Stimulated activated CD4-positive, alpha-beta T cell treated with anti-CD3 and anti-CD28 coated beads, Interleukin-1b, Interleukin-23, amount 100 ng/mL, for 48 hours (primary cell): ENCODE measurements at places on chromosomes 12 and 14.

DNA sequence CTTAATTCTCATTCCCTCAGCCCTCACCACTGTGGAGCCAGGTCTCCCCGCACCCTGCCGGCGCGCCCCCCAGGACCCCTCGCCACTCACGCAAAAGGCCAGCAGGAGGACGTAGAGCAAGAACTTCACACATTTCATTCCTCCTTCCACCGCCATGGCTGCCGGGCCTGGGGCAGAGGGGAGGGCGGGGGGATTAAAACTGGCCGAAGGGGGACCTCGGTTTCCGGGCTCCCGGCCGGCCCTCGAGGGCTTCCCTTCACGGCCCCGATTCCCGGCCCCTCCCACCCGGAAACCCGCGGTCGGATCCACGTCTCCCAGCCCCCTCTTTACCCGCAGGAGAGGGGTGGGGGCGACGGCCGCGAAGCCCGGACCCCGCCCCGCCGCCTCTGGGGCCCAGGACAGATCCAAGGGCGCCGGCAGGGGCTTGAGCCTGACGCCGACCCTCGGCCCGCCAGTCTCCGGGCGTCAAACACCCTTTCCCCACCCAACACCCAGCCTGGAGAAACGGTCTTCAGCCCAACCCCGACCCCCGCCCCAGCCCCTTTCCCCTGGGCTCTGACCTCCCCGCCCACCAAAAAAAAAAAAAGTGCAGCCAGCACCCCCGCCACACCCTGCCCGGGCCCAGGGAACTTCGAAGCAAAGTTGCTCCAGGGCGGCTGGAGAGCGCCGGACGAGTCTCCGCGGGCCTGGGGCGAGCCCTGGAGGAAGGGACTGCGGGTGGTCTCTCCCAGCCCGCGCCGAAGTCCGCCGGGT, 447 bp downstream of the CD63 start:
- no peak for DNase-seq

GRCh38 chr12:118549510-118549980, 173.2 kb downstream of the SUDS3 start:
- no peak for DNase-seq

DNA sequence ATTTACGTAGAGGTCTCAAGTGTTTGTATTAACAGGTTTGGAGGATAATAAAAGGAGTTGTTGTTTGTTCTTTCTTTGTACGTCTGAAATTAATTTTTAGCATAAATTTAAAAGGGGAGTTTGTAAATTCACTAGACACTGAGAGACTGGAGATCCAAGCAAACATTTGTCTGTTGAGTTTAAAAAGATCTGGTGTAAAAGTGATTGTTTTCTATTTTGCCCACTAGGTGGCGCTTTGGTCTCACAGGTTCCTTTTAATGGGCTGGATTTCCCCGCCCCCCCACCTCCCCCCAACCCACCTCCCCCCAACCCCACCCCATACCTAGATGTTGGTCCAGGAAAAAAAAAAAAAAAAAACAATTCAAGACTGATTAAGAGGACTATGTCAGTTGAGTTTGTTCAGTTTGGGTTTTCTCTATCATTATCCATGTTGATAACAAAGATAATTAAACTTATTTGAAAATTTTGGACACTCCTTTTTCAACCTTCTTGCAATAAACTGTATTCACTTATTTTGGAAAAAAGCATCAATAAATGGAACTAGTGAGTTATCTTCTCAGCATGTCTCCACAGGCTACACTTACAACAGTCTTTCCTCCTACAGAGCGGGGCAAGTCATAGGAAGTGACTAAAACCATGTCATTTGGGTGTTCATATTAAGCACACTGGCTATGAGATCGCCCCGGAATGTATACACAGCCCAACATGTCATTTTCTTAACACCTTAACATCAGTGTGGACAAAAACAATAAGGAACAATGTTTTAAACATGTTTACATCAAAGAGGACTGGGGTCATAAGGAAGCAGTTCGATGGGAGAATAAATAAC, 841.1 kb downstream of the NRXN3 start:
- DNase-seq, result no peak

DNA sequence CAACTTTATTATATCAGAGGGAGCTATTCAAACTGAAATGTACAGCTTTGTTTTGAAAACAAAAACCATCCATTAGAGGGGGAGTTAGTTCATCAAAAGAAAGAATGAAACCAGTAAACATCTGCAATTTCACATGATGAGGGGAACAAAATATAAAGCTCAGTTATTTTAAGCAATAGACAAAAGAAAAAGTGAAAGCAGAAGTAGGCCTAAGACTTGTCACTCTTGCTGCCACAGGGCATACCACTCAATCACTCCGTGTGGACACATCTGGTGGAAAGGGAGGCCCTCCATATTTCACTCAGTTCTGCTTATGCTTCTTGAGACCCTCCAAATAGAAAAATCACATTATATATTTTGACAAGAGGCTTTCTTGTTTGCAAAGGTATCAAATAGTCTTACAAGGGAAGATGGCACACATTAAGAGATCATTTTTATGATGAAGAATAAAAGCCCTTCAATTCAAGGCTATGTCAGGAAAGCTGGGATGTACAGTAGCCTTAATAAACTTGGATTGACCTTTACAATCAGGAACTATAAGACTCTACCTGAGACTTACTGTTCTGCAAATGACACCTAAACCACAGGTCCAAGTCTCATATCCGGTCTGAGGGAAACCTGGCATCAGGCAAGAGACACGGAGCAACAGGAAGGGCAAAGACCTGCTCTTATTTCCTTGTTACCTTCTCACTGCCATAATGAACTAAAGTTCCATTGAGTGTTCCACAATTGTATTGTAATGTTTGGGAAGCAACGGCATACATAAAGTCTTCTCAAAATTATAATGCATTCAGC, 222.5 kb upstream of the GRIP1 start:
- DNase-seq, result no peak

DNA sequence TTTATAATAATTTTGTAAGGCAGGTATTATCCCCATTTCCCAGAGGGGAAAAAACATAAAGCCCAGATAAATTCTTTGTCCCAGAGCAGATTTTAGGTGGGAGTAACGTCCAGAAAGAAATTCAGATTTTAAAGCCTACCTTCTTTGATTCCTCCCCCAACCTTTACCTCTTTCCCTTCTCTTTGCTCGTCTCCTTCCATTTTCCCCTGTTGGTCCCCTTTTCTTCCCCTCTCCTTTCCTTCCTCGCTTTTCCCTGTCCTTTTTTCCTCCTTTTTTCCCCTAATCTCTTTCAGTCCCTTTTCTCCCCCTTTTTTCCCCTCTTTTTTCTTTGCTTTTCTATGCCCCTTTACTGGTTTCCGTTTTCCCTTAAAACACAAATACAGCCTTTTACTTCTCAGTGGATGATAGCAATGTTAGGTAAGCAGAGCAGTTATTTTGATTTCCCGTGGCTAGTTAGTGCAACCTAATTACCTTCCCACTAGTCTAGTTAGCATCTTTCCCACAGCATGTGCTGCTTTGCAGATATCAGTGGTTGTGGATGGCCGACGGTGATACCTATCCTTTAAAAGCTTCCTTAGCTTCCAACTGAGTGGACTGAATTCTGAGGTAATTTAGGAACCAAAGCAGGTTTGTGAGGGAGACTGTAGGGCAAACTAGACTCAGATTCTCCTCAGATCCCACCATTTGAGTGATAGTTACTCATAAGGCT, 10.9 kb upstream of the AKAP6 start:
- DNase-seq, result no peak

GRCh38 chr14:102096569-102097188, 9.8 kb upstream of the HSP90AA1 start:
- DNase-seq, result peak; percentile 51

DNA sequence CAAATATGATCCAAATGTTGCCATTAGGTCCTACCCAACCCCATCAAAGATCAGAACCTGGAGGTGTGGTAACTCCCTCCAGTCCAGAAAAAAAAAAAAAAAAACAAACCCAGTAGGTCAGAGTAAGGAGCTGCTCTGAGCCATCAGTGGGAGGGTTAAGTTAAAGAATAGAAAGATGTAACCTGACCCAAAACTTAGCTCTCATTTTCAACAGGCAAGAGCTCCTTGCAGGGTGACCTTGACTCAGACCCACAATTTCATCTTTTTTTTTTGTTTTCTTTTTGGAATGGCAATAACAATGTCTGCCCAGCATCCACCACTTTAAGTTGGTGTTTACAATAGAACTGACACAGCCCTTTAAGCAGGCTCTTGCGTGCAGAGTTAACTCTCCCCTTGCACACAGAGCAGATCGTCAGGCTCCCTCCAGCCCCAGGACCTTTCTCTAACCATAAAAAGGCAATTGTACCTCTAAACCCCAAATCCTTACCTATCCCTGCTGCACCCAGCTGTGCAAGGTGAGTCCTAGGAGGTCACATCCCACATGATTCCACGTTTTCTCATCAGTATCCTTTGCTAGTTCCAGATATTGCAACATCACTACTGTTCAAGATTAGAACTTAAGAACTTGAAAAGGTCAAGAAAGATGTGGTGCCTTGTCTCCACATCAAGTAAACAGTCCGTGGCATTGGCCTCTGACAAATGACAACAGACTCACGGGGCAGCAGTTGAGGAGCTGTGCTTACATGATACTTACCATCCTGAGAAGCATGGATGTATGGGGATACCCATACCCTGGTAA, 178.6 kb upstream of the EEA1 start:
- DNase-seq, result no peak

- DNase-seq, result no peak
Measured at GRCh38 chr12:75447691-75448393, 32.7 kb upstream of the GLIPR1 start.

DNA sequence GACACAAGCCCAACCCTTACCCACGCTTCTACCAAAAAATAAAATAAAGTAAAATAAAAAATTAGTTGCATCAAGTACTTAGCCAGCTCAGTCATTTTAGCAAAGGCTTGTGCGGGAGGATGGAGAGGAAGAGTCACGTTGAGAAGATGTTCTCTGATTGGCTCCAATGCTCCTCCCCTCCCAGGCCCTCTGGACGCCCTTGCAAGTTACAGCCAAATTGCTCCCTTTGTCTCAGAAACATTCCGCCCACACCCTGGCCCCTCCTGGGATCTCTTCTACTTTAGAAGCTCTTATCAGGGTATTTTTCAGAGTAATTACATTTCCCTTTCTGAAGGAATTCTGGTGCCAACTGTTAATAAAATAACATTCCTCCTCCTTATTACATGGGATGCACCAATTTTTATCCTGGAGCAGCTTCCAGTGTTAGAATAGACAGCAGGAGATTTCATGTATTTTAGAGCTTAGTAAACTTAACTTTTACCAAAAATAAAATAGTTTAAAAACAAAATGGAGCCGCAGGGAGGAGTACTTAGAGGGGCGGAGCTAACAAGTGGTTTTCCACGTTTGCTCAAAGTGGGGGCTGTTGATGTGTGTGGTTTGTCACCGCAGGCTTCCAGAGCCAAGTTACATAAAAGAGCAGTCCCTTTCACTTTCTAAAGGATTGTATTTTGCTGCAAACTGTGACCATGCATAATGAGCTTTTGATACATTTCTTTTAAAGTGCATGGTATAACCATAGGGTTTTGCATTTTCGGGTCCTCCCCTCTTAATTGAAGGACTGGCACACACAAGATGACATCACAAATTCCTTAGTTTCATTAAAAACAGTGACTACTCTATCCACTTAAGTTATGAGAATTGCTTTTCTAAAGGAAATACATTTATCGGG, 71.7 kb upstream of the RAP1B start:
- DNase-seq, result peak; percentile 55

DNA sequence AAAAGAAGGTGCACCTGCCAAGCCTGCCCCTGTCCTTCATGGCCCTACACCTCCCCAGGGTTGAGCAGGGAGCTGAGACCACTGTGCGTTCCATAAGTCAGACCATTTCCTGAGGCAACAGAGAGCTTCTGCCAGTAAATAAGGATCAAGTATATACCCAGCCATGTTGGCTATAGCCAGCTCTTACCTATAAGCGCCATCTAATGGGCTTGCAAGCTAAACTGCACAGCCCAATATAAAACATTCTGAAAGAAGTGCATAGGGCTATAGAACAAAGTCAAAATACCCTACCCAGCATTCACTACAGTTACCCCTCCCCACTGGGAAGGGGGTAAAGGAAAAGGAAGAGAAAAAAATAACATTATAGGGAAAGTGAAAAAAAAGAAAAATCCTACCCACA, 59.3 kb upstream of the SCAF11 start:
- no peak for DNase-seq

GRCh38 chr12:17079251-17079909, 473.4 kb upstream of the LMO3 start:
- DNase-seq, result no peak

- DNase-seq, result no peak
Measured at GRCh38 chr12:27615331-27615891, 80.8 kb upstream of the REP15 start.

DNA sequence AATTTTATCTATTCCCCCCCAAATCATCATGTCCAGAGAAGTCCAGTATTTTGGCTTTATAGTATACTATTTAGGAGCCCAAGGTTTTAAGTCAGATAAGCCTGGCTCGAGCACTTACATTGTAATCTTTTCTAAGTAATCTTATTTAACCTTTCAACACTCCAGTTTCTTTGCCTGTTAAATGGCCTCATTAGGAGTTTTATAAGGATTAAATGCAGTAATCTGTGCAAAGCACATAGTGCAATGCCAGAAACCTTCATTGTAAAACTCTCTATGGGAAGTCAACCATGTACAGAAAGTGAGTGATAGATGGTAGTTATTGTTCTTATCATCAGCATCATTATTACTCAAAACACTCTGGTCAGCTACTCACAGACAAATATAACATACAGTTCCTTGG, 1330.4 kb downstream of the SLC16A7 start:
- no peak for DNase-seq

- no peak for DNase-seq
Measured at GRCh38 chr12:70852416-70853150, 68.0 kb downstream of the PTPRR start.

GRCh38 chr12:1828856-1829255, 8.5 kb downstream of the LRTM2 start:
- no peak for DNase-seq

DNA sequence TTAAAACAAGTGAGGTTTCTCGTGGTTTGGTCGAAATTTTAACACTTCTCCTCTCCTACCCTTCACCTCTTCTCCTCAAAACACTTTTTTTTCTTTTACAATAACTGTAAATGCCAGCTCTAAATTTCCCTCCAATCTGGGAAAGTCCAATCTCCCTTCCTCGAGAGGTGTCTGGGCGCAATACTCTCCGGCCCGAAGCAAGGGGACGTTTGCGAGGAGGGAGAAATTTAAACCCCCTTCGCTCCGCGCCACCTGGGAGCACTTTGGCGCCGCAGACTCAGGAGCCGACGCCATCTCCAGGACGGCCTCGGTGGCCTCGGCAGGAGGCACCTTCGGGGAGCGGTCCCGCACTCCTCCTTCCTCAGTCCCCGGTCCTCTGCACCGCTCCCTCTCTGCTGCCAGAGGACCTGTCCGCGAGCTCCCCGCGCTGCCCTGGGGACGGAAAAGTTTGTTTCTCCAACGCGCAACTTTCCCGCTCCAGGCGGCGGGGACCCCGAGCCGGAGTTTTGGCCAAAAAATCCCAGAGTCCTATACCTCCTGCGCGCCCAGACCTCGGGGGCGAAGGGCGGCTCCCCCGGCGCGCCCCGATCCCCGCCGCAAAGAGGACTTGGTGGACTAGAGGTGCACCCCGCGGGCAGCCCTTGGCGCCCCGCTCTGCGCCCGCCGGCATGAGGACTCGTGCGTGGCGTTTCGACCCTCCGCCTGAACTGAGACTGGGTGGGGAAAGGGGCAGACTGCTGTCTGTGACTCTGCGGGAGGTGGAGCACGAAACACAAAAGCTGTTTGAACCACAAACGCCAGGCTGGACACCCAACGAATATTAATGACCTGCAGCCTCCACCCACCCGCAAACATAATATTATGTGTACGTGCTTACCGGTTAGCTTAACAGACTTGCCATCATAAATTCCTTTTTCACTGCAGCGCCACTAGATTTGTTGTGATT, 95.2 kb upstream of the HMGA2 start:
- no peak for DNase-seq

GRCh38 chr12:25979563-25979962, 21.1 kb downstream of the RASSF8 start:
- no peak for DNase-seq
